ENCODE measurements at places on chromosomes 5 and 9.

- H3K36me3 ChIP-seq: no peaks in the 10 kb centered on the region
- peak; percentile 69 for DNase-seq
- peaks cover 8% of the 10 kb centered on the region for H3K4me1 ChIP-seq
- H3K27ac ChIP-seq: peak overlapping the region; percentile 77
- H3K4me3 ChIP-seq: no peak overlapping the region
Measured at GRCh38 chr5:88826646-88827585, 56.1 kb downstream of the MEF2C start.

DNA sequence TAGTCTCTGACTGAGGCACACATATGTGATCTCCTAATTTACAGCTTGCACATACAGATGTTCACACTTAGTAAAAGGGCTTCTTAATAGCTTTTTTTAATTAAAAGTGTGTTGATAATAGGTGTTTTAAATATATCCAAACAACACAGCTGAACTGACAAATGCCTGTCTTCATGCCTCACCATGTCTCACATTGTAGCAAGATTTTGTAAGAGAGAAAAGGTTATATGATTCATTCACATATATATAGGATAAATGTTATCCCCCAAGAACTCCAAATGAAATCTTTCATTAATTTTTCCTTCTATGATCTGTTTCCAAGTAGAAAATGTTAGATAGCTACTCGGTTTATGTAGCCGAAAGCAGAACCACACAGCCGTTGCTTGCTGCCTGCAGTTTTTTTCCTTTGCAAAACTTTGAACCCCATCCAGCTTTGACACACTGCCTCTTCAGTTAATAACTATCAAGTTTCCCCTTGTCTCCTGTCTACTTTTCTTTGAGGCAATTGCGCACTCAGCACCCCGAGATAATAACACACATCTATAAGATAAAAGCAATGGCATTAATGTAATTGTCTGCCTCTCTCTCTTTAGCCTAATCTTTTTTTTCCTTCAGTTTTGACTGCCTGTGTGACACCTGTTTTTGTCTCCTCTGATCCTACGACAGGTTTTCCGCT, 299.2 kb downstream of the BNC2 start:
- no peak for DNase-seq
- H3K36me3 ChIP-seq: no peaks in the 10 kb centered on the region
- H3K27me3 ChIP-seq: no peaks in the 10 kb centered on the region

DNA sequence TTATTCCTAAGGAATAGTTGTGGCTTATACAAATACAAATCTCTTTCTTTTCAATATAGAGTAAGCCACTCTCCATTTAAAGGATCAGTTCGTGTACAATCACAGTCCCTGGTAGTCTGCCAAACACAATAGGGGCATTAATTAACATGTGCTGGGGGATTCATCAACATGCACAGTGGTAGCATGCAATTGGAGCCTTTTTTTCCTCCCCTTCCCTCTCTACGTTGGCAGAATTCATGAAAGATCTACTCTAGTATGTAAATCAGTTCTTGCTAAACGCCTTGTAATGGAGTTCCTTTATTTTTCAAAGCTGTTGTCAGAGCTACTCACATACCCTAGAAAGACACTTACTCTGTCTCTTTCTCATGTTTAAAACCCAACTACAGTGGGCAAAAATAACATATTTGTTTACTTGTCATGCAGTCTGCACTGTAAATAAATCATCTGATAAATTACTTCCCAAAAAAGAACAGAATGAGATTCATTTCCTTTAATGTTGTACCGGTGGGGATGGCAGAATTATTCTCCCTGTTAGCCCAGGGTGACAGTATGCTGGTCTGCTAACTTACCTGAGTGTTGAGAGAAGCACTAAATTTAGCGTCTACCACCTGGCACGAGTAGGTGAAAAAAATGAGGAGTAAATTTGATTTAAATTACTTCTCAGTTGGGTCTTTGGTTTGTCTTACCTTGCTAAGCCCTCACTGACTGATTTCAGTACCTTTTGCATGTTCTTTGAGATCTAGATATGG, 341.5 kb upstream of the CCNH start:
- no peak for DNase-seq
- H3K4me1 ChIP-seq: no peaks in the 10 kb centered on the region
- H3K27ac ChIP-seq: no peak overlapping the region
- no peaks in the 10 kb centered on the region for H3K36me3 ChIP-seq

DNA sequence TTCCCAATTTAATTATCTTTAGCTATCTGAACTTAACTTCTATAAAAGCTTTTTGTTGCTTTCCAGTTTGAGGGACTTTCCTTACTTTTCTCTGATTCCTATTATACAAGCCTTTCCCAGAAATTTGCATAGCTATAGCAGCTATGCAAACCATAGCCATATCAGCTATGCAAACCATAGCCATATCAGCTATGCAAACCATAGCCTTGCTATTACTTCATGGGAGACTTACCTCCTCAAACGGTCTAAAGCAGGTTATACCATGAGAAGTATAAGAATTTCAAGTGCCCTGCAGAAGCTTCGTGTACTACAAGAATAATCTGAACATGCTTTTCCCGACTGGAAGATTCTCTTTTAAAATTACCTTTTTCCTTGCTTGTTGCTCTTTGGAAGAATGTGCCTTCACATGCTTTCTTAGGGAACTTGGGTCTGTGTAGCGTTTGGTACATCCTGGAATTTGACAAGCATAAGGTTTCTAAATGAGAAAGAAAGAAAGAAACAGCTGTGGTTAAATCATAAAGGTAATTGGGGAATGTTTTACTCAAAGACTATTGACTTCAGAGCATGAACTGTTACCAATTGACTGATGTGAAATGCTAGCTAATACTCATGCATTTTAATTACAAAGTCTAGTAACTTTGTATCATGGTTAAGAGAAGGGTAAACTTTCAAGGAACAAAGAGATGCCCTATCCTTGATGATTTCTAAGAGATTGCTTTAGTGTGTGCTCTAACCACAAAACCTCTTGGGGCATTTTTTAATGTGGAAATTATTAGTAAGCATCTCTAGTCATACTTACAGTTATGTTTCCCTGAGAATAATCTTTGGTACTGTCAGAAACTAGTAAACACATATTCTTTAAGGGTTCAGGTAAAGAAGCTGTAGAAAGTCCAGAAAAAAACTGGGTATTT, 367.6 kb downstream of the GLIS3 start:
- no peaks in the 10 kb centered on the region for H3K36me3 ChIP-seq
- peak; percentile 74 for DNase-seq
- H3K4me1 ChIP-seq: peaks cover 2% of the 10 kb centered on the region
- H3K4me3 ChIP-seq: no peak overlapping the region
- no peaks in the 10 kb centered on the region for H3K27me3 ChIP-seq

DNA sequence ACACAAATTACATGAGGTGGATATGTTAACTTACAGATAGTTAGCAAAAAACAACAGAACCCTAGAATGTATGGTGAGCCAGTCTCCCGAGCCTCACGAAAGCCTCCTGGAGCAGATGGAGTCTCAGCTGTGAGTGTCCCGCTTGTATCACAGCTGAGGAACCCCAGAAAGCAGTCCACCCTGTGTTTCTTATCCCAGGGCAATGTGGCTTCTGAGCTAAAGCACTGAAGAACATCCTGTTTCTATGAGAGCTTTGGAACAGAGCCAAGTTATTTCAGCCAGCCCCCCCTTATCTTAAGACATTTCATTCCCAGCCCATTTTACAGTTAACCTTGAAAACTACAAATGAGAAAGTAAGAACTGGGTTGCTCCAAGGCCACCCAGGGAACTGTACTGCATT, 1220.9 kb upstream of the CDH6 start:
- H3K36me3 ChIP-seq: no peaks in the 10 kb centered on the region
- DNase-seq: no peak
- no peak overlapping the region for H3K27ac ChIP-seq
- H3K4me3 ChIP-seq: no peak overlapping the region
- H3K27me3 ChIP-seq: no peaks in the 10 kb centered on the region

DNA sequence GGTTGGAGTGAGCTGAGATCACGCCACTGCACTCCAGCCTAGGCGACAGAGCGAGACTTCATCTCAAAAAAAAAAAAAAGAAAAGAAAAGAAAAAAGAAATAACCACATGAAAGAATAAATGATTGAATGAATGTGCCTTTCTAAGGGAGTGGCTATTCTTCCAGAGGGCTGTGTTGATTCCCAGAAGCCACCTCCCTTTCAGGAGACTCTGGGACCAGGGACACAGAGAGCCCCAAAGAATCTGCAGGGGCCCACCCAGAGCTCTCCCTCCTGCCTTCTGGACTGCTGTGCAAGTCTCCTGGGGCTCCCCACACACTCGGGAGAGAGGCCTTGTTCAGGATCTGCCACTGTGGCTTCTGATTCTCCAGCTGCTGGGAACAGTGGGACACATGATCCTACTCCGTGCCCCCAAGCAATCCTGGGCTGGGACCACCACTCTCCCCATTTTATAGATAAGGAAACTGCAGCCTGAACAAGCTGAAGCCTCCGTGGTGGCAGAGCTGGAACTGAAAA, 23.6 kb downstream of the CAMK2A start:
- no peak for DNase-seq
- H3K36me3 ChIP-seq: no peaks in the 10 kb centered on the region
- no peak overlapping the region for H3K27ac ChIP-seq
- no peaks in the 10 kb centered on the region for H3K27me3 ChIP-seq

DNA sequence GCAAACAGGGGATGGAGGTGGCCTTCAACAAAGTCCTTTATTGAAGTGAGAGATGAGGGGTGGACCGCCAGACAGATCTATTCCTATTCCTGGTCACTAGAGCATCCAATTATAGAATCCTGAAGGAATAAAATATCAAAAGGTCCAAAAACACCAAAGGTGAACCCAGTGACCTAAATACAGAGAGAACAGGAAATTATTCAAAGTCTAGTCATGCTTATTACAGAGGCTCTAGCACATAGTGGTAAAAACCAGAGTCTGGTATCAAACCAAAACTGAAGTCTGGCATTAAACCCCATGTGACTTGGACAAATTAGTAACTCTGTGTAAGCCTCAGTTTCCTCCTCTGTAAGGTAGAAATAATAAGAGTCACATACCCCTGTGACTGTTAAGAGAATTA, 100.5 kb upstream of the SNX2 start:
- no peaks in the 10 kb centered on the region for H3K27me3 ChIP-seq
- no peak overlapping the region for H3K27ac ChIP-seq
- no peaks in the 10 kb centered on the region for H3K4me1 ChIP-seq
- H3K36me3 ChIP-seq: no peaks in the 10 kb centered on the region
- no peak overlapping the region for H3K4me3 ChIP-seq

- H3K27me3 ChIP-seq: peaks cover 6% of the 10 kb centered on the region
- no peak for DNase-seq
- no peak overlapping the region for H3K27ac ChIP-seq
- no peaks in the 10 kb centered on the region for H3K4me1 ChIP-seq
- no peak overlapping the region for H3K4me3 ChIP-seq
Measured at GRCh38 chr5:76565009-76565408, 58.2 kb downstream of the F2RL2 start.

DNA sequence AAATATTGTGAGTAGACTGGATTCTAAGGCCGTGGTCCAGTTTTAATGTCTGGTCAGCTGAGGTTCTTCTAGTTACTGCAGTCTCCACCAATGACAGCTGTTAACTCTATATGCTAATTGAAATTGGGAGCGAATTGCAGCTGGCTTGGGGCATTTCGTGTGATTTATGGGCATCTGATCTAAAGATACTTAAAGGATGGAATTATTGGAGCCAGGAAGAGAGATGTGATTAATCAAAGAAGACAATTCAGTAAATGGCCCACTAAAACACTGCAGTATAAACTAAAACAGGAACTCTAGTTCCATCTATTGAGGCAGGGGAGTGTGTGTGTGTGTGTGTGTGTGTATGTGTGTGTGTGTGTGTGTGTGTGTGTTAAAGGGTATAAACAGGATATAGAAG, 157.5 kb upstream of the IQGAP2 start:
- no peaks in the 10 kb centered on the region for H3K27me3 ChIP-seq
- H3K27ac ChIP-seq: no peak overlapping the region
- H3K36me3 ChIP-seq: no peaks in the 10 kb centered on the region
- no peaks in the 10 kb centered on the region for H3K4me1 ChIP-seq
- no peak for DNase-seq

- no peak overlapping the region for H3K27ac ChIP-seq
- H3K27me3 ChIP-seq: no peaks in the 10 kb centered on the region
- H3K36me3 ChIP-seq: no peaks in the 10 kb centered on the region
- no peak overlapping the region for H3K4me3 ChIP-seq
- H3K4me1 ChIP-seq: peaks cover 2% of the 10 kb centered on the region
- DNase-seq: peak; percentile 22
Measured at GRCh38 chr5:137617528-137618205, 118.2 kb downstream of the KLHL3 start.

DNA sequence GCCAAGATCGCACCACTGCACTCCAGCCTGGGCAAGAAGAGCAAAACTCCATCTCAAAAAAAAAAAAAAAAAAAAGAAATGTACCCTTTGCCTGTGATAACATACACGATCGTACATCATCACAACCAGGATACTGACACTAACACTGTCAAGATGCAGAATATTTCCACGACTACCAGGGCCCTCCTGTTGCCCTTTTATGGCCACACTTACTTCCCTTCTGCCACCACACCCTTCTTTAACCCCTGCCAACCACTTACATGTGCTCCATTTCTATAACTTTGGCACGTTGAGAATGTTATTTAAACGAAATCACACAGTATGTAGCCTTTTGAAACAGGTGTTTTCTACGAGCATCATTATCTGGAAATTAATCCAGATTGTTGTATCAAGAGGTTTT, 69.0 kb upstream of the OTULINL start:
- no peaks in the 10 kb centered on the region for H3K4me1 ChIP-seq
- H3K27ac ChIP-seq: no peak overlapping the region
- no peak overlapping the region for H3K4me3 ChIP-seq

DNA sequence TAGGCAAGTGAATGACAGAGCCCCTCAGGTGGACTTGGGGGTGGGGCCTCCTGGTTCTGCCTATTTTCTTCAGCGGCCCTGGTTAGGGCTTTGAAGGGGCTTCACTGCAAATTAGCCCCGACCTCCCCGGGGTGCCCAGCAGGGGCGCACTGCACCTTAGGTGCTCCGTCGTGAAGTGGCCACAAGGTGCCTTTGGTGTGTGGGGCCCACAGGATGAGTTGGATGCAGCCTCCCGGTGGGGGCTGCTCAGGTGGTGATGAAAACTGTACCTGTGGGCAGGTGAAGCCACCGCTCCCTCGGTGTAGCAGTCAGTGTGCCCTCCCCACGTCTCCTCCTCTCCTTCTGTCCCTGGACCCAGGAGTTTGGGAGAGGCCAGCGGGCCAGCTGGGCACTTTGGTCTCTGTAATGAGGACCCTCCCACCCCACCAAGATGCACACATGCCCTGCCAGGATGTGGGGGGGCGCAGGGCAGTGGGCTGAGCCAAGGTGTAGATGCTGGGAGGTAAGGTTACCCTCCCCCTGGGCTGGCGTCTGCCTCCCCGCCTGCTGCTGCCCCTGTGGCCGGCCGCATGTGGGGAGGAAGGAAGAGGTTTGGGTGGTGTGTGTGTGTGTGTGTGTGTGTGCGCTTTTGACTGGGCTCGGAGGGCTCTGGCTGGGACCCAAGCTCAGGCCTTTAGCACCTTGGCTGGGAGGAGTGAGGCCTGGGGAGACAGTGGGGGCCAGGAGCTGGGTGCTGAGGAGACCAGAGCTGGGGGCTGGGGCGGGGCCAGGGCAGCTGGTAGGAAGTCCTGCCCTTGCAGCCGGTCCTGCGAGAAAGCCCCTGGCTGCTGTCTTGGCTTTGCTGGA, 55.6 kb downstream of the RXRA start:
- peaks cover 3% of the 10 kb centered on the region for H3K4me1 ChIP-seq
- H3K27me3 ChIP-seq: no peaks in the 10 kb centered on the region
- H3K36me3 ChIP-seq: no peaks in the 10 kb centered on the region
- peak; percentile 54 for DNase-seq
- H3K4me3 ChIP-seq: no peak overlapping the region
- no peak overlapping the region for H3K27ac ChIP-seq

- no peaks in the 10 kb centered on the region for H3K36me3 ChIP-seq
- no peak overlapping the region for H3K4me3 ChIP-seq
- H3K27ac ChIP-seq: no peak overlapping the region
- H3K4me1 ChIP-seq: no peaks in the 10 kb centered on the region
- DNase-seq: no peak
- no peaks in the 10 kb centered on the region for H3K27me3 ChIP-seq
Measured at GRCh38 chr5:114402206-114402605, 40.3 kb downstream of the KCNN2 start.
